Inflammatory macrophage (primary cell): ENCODE measurements at places on chromosomes 1 and 21.

DNA sequence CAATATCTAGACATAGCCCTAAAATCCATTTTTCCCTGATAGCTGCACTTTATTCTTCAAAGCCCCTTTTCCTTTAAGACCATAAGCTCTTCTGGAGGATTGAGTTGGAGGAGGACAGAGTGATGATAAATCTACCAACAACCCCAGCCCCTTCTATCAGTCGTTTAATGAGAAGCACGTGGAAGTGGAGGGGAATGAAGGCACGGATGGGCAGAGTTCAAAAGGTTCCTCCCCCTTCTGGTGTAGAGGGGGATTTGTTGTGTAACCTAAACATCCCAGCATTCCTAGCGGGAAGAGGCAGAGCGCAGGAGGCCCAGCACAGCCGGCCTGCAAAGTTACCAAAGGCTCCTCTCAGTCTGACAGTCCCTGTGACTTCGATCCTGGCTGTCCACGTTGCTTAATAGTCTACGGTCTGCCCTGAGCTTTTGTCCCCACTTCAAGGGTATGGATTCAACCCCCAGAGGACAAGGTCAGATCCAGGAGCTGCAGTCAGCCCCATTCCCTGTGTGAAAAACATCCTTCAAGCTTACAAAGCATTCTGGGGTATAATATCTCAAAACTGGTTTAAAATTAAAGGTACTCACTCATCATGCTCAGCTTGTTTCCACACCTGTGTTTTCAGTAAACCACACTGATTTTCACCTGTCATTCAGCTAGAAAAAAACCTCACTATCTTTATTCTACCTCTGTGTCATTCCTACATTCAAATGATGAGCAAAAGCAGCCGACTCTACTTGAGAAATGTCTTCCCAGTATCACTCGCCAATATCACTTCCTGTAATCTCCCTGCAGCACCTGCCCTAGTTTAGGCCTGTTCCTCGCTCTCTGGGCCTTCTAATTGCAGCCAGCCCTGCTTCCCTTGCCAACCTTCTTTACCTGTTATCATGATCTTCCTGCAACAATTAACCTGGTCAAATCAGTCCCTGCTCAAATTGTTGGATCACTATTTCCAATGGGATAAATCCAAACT, 117.9 kb downstream of the PLPP3 start:
- no peak for DNase-seq

DNA sequence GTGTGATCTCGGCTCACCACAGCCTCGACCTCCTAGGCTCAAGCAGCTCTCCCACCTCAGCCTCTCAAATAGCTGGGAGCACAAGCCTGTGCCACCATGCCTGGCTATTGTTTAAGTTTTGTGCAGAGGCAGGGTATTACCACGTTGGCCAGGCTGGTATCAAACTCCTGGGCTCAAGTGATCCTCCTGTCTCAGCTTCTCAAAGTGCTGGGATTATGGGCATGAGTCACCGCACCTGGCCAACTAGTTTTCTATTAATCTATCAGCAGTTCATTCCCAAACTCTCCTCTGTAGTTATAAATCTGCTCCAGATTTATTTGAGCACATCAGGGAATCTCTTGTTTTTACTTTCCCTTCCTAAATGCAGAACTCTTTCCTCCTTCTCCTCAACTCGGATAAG, 443.8 kb downstream of the PRDM2 start:
- no peak for DNase-seq

DNA sequence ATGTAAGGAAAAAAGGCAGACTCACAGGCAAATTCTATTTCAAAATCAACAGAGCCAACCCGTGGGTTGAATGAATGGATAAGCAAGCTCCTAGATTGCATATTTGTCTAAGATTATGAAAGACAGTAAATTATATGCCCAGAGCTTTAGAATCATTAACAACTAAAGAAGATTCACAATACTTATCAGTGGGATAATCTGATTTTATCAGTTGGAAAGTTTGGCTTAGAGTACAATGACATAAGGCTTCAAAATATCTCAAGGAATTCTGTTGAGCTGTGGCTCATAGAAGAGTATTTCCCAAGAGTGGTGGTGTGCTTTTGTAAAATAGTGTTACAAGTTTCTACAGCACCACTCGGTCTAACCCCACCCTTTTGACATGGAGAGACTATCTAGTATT, 85.5 kb downstream of the ADAMTS1 start:
- DNase-seq: no peak

GRCh38 chr1:178959543-178960460, 65.9 kb upstream of the FAM20B start:
- DNase-seq: no peak

DNA sequence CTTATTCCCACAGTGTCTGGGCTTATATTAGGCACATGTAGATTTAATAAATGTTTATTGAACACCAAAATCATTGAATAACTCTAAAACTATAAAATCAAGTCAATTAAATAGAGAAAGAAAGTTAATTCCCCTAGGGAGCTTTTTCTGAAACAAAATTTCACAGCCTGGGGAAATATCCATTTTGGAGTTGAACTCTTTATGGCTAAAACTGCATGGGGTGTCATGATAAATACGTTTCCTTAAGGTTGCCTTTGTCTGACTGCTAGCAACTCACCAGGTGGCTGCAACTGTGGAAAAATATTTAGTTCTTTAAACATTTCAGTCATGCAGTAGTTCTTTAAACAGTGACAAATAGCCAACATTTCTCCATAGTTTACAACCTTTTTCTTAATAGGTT, 496.1 kb downstream of the LRRIQ3 start:
- no peak for DNase-seq

GRCh38 chr1:222096883-222097282, 355.0 kb upstream of the DUSP10 start:
- DNase-seq: no peak

DNA sequence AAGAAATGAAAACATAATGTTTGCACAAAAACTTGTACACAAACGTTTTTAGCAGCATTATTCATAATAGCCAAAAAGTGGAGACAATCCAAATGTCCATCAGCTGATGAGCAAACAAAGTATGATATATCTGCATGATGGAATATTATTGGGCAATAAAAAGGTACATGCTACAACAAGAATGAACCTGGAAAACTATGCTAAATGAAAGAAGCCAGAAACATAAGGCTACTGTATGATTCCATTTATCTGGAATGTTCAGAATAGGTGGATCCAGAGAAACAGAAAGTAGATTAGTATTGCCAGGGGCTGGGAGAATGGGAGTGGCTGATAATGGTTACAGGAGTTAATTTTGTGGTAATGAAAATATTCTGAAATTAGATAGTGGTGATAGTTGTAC, 19.0 kb downstream of the FBXO28 start:
- no peak for DNase-seq

DNA sequence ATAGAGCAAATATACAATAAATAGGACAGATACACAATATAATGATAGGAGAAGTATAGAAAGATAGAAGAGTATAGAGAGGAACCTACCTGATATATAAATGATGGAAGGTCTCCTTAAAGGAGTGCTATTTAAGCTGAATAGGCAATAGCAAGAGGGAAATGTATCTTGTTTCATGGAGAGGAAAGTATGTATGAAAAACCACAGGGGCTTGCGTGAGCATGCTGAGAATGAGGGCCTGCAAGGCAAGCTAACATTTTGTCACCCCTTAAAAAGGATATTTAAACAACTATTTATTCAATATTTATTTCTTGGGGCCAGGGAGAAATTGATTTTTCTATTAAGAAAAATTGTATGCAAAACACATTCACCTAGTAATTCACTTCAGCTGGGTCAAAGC, 150.9 kb upstream of the ZRANB2 start:
- DNase-seq: no peak

DNA sequence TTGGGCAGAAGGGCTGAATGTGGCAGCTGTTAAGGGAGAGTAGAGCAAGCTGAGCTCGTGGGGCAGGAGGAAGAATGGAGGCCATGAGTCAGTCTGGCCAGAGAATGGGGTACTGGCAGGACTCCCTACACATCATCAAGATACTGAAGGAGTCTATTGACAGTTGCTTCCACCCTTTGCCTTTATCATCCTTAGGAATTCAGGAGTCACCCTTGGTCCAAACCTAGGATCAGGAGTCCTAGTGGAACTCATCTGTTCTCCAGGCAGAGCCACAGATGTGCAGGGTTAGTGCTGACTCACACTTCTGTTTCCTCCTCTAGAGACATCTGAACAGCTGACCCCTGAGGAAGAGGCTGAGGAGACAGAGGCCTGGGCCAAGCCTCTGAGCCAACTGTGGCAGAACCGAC, 18.7 kb upstream of the ST3GAL3 start:
- DNase-seq: peak; percentile 30

DNA sequence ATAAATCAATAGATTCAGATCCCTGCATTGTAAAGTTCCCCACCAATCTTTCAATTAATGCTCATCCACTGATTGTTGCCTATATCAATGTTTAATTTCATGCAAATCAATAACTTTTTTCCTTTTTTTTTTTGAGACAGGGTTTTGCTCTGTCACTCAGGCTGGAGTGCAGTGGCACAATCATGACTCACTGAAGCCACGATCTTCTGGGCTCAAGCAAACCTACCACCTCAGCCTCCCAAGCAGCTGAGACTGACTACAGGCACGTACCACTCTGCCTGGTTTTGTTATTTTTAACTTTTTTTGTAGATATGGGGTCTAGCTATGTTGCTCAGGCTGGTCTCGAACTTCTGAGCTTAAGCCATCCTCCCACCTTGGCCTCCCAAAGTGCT, 25.7 kb downstream of the DIO1 start:
- no peak for DNase-seq

DNA sequence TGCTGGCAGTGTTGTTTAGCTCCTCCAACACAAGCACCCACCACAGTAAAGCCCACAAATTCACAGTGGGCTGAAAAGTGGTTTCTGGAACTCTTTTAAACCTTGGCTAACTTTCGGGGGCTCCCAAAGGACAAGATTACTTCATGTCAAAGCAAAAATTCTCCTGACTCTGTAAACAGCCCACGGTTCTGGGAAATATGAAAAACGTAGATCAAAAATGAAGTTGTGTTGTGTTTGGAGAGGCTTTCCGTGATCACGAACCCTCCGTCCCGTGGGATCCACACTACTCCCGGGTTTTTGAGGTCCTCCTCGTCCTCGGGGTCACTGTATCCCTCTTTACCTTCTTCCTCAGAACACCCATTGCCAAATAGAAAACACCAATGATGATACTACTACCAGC, 159.0 kb upstream of the RUNX1 start:
- DNase-seq: no peak

DNA sequence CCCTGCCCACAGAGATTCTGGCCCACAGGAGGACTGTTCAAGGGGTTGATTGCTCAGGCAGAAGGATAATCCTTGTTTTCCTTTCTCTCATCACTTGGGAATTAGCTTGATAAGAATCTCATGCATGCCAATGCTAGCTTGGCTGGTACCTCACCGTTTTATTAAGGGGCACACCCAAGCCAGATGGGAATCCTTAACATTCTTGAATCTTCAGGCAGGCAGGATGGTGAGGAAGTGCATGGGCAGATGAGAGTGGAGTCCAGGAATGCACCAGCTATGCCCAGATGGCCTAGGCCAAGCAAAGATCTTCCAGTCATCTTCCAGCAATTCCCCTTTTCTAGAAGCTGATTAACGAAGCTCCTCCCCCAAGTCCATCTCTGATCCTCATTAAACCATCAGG, 4.1 kb upstream of the LCE7A start:
- no peak for DNase-seq

DNA sequence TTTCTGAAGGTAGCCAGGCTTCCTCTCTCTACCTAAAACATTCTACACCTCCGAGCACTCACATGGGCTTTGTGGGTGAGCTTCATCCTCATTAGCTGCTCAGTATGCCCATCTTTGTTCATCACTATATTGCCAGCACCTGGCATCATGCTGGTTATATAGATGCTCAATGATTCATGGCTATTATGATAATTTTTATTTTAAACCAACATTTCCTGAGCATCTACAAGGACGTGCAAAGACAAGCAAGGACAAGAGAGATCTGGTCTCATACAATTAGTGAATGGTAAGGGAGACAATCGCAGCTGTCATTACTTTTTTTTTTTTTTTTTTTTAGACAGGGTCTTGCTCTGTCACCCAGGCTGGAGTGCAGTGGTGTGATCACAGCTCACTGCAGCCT, 11.3 kb upstream of the QSOX1 start:
- no peak for DNase-seq

- DNase-seq: peak; percentile 51
Observed at GRCh38 chr1:207996636-207997035, 85.7 kb upstream of the CD34 start.

- no peak for DNase-seq
Observed at GRCh38 chr21:29436143-29436542, 137.4 kb downstream of the BACH1 start.
